ENCODE measurements at places on chromosomes 1 and 21.

GRCh38 chr1:86472152-86472551 is 3.4 kb downstream of the CLCA1 start:
- DNase-seq = no peak

GRCh38 chr1:11475748-11476147 is 3.2 kb upstream of the DISP3 start:
- no peak for DNase-seq

- no peak for DNase-seq
Observed at GRCh38 chr21:33036430-33037162, 10.9 kb downstream of the OLIG2 start.

- no peak for DNase-seq
Observed at GRCh38 chr1:192061556-192061955, 96.7 kb upstream of the RGS18 start.

- peak; percentile 5 for DNase-seq
Observed at GRCh38 chr1:56901716-56902115, 47.1 kb downstream of the C8A start.

- no peak for DNase-seq
Observed at GRCh38 chr1:64243757-64244080, 40.3 kb downstream of the UBE2U start.

DNA sequence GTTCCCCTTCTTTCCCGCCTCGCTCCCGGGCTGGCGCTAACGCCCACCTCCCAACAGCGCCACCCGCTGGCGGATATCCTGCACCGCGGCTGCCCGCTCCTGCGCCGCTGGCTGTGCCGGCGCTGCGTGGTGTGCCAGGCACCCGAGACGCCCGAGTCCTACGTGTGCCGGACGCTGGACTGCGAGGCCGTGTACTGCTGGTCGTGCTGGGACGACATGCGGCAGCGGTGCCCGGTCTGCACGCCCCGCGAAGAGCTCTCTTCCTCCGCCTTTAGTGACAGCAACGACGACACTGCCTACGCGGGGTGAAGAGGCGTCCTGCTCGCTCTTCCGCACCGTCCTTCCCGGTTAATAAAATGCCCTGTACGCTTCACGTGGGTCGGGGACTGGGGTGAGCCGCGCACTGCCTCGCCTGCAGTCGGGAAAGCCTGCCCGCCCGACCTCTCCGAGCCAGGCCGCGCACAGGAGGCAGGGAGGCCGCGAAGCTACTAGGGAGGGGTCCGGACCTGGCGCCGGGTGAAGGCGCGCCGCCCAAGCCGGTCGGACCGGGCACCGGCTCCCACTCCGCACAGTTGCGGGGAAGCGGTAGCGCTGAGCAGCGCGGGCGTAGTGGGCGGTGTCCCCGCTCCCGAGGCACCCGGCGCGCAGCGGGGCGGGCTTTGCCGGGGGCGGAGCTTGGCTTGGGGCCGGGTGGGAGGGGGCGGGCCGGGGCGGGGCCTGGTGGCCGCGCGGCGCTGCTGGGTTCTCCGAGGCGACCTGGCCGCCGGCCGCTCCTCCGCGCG is at the start of gene ADAM15:
TSS of gene ADAM15 (plus strand) at position 757 of the 782 bp plus-strand sequence. CDS start 71 bp downstream, outside the sequence.
- DNase-seq = peak; percentile 95

GRCh38 chr1:218390618-218391017 is 45.5 kb downstream of the TGFB2 start:
- peak; percentile 71 for DNase-seq

DNA sequence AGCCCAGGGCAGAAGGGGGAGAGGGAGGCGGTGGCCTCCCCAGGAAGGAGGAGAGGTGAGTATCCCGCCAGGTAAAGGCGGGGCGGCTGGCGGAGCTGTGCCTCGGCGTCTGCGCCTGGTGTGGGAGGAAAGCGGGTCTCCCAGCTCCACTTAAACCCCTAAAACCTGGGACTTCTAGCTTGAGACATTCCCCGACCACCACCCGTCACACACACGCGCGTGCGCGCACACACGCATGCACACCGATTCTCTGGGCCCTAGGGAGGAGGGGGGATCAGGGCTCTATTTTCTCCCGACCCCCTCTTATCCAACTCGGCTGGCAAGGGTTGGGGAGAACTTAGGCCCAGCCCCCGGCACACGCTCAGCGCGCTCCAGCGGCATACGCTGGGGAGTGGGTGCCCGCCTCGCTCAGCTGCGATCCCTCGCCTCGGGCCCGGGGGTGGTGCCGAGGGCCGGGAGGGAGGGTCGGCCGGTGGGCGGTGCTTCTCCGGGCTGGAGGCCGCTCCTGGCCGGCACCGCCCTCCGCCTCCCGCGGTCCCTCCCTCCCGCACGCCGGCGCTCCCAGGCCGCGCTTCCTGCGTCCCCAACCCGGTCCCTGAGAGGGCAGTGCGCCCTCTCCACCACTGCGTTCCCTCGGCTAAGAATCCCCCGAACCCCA is at the start of gene TMEM51:
TSS of gene TMEM51 (plus strand) at position 564 of the 658 bp plus-strand sequence. CDS start 61,341 bp downstream, outside the sequence.
- peak; percentile 69 for DNase-seq

- no peak for DNase-seq
Observed at GRCh38 chr1:7366955-7367665, 404.0 kb upstream of the VAMP3 start.

- DNase-seq = no peak
Observed at GRCh38 chr1:15099441-15100120, 54.0 kb upstream of the TMEM51 start.

DNA sequence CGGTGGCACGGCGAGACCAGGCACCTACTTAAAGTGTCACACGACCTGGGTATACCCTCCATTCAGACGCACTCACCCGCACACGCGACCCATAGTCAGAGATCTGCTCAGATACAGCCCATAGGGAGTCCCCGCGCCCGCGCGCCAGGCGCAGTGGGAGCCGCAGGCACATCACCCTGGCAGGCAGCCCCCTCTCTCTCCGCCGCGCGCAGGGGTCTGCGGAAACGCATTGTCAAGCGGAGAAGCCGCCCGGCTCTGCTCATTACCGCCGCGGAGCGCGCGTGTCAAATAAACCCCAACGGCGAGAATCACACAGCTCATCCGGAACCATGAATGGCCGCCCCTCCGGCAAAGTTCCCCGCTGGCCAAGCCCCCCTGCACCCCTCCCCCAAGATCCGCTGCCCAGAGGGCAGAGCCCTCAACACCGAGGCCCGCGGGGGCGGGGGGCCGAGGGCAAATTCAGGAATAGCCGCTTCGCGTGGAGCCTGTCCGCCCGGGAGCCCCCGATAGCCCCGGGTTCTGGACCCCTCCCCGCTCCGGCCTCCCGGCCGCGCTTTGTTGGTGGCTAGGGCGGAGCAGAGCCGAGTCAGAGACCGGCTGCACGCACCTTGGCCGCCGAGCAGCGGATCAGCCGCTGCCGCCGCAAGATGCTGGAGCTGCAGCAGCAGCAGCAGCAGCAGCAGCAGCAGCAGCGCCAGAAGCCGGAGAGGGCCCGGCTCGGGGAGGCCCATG is 522 bp downstream of the LRP8 start:
- DNase-seq = peak; percentile 64

DNA sequence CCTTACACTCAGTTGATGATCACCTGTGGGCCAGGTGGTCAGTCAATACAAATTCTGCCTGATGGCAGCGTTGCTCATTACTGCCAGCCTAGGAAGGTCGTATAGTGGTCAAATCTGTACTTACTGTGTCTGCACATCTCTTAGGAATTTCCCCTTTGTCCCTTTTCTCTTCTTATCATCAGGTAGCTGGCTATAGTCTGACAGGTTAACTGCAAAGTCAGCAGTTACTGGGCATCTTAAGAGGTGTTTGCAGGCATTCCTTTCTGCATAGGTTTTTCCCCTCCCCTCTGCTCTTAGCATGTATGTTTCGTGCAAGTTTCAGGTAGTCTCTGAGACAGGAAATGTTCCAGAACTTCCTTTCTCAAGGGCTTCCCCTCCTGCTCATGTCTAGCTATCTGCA is 298.7 kb downstream of the LRRIQ3 start:
- no peak for DNase-seq

DNA sequence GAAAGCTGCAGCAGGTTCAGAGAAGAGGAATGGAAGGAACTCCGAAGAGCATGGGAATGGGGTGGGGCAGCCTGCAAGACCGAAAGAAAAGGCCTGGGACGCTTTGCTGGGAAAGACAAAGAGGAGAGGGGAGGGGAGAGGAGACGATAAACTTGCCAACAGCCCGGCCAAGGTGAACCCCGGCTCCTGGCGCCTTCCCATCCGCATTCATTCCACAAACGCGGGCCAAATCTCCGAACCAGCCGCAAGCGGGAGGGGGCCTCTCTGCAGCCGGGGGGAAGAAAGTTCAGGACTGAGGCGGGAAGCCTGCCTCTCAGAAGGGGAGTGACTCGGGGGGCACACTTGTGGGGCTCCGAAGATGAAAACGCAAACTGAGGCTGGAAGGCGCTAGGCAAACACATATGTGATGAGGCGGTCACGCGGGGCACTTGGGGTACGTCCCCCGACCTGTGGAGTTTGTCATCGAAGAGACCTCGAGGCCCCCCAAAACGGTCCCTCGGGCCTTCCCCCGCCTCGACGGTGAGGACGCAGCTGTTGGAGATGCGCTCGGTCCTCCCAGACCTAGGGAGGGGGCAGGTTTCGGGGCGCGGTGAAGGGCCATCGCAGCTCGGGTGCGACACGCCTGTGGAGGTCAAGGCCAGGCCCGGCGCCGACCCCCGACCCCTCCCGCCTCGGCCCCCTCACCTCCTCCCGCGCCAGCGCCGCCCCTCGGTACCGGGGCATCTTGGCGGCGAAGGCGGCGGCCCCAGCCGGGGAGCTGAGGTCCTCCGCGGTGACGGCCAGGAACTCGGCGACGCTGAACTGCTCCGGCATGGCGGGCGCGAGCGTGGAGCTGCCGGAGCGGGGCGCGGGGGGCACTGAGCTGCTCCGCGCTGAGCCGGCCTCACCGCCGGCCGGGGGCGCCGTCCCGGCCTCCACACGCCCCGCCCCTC is at the start of gene ASAP3:
TSS of gene ASAP3 (minus strand) at position 859 of the 932 bp plus-strand sequence. CDS start at position 813, 46 bp downstream.
- peak; percentile 63 for DNase-seq

DNA sequence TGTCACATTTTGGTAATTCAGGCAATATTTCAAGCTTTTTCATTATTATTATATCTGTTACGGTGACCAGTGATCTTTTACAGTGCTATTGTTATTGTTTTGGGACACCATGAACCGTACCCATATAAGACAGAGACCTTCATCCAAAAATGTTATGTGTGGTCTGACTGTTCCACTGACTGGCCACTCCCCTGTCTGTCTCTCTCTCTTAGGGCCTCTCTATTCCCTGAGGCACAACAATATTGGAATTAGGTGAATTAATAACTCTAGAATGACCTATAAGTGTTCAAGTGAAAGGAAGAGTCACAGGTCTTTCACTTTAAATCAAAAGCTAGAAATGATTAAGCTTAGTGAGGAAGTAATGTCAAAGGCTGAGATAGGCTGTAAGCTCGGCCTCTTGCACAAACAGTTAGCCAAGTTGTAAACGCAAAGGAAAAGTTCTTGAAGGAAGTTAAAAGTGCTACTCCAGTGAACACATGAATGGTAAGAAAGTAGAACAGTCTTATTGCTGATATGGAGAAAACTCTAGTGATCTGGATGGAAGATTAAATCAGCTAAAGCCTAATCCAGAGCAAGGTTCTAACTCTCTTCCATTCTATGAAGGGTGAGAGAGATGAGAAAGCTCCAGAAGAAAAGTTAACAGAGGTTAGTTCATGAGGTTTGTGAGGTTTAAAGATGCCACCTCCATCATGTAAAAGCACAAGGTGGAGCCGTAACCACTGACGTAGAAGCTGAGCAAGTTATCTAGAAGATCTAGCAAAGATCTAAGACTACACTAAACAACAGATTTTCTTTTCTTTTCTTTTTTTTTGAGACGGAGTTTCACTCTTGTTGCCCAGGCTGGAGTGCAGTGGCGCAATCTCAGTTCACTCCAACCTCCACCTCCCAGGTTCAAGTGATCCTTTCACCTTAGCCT is 19.7 kb upstream of the DIPK1A start:
- no peak for DNase-seq

- peak; percentile 3 for DNase-seq
Observed at GRCh38 chr1:96492236-96492635, 229.3 kb upstream of the PTBP2 start.

GRCh38 chr1:248822148-248823032 is 3.3 kb downstream of the SH3BP5L start:
- no peak for DNase-seq

DNA sequence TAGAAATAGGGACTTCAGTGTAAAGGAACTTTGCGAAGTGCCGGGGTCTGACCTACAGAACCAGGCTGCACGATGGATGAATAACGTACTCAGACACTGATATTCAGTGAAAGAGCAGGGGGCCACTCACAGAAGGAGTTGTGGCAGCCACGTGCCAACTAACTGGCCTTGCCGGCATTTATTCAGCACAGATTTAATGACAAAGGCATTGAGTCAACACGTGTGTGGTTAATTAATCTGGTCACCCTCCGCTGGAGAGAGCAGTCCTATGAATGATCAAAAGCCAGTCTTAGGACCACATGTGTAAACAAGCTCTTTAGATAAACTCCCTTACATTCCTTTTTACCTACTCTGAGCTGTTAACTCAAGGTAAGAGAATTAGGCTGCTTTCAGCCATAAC is 6.2 kb upstream of the B3GALT2 start:
- DNase-seq = no peak

GRCh38 chr21:41318218-41318617 is 1.6 kb downstream of the FAM3B start:
- no peak for DNase-seq

- no peak for DNase-seq
Observed at GRCh38 chr1:214499732-214500131, 51.7 kb downstream of the PTPN14 start.

DNA sequence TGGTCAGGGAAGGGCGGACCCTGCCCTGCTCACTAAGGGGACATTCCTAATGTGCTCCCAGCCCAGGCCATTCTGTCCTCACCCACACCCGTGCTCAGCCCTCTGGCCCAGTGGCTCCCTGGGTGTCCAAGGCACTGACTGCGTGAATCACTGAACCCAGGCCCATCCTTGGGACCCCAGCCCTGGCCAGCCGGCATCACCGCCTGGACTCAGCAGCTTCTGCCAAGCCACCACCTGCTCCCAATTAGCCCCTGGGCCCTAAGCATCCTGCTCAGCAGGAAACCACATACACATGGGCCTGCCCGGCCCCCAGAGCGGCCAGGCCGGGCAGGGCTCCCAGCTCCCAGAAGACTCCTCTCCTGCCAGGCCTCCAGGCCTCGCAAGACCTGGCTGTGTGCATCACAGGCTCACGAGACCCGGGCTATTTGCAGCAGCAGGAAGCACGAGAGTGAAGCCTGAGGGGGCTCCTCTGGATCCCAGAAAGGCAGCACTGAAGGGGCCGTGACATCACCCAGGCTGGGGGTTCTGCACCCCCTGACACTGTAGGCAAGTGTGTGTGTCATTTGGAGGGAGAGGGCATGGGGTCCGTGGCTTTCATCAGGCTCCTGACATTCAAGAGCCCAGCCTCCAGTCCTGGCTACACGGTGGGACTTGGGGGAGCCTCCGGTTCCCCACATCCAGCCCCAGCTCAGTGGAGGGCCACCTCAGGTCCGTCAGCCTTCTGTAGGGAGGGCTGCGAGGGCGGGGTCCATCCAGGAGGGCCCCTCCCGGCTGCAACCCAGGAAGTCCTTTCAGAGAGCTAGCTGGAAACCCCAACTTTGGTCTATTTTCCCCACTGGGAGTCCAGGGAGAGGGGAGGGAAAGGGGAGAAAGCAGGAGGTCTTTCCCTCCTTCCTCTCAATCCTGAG is 1.6 kb downstream of the MFAP2 start:
- peak; percentile 94 for DNase-seq

DNA sequence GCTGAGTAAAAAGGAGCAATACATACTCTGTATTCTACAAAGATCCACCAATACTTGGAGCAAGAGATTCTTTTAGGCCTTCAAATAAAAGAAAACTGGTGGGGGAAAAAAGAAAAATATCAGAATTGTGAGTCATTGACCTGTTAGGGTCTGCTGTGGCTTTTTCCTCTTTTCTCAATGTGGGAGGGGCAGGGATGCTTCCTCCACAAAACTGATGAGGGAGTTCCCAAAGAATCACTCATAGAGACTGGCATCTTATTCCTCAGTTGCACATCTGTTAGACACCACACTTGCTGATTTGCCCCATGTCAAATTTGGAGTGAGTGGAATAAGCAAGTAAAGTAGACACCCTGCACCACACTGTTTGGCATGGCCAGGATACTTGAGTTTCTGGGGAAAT is 16.6 kb downstream of the C1orf141 start:
- no peak for DNase-seq
